ENCODE measurements at places on chromosomes 7 and 10. TPM values are rescaled to one million over a fixed set of nuclear protein-coding genes. Genes with fewer than 3 reads are reported as not detected.
A peak's percentile ranks its signal among the peaks of the same experiment; 100 is the strongest.

Gene MOGAT3
- total RNA-seq, result not detected

Gene SPDYE11
- total RNA-seq, result not detected

Gene TEX47
- not detected for total RNA-seq

Gene GSAP
- 44.0 TPM for total RNA-seq

Gene NRCAM
- total RNA-seq, result 7.0 TPM

Gene PDGFA
- 55.5 TPM for total RNA-seq

Gene NPFFR1
- 0.29 TPM for total RNA-seq

DNA sequence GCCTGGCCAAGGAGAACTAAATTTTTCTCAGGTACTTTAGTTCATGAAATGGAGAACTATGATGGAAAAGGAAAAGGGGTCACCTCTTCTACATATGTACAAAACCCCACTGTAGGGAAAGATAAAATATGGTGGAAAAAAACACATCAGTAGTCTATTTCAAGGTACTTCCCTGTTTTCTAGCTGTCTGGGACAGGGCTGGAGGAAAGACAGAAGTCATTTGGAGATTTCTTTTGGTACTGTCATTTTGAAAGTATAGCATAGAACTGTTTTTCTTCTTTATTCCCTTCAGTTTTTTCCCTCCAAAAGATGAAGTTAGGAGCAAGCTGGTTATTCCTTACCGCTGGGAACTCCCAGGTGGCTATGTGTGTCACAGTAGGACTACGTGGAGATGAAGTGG is 196.1 kb downstream of the DOCK4 start:
- no peak for DNase-seq

DNA sequence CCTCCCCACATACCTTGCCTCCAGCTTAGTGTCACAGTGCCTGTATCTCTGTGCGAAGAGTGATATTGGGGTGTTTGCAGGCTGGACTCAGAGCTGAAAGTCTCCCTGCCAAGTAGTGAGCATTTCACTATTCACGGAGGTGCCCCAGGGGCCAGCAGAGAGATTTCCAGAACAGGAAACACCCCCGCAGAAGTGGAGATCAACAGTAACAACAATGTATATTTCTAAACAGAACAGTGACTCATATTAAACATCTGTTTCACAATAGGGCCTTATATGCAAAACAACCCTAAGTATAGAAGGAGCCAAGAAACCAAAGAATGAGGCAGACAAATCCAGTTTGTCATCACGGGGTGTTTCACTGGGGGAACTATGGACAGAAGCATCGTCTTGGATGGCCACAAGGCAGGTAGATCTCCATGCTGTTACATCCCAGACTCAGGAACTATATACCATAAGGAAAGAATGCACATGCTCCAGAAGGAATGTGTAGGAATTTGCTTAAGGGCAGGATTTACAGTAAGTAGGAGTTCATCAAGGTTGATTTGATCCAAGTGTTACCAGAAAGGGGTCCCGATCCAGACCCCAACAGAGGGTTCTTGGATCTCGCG is 29.3 kb upstream of the CCL24 start:
- DNase-seq, result peak; percentile 61

- no peak for DNase-seq
These were observed 1055.1 kb downstream of the NXPH1 start for GRCh38 chr7:9488555-9488954.

- DNase-seq, result no peak
These were observed at the start of gene GIMAP7 for GRCh38 chr7:150514748-150515222. Gene GIMAP7, plus strand, starts transcription at chr7:150514872. Its CDS starts 5,103 bp downstream, at chr7:150519975.

- no peak for DNase-seq
These were observed 13.5 kb downstream of the AQP1 start for GRCh38 chr7:30925117-30925516.

GRCh38 chr10:110425684-110426293 is 71.9 kb upstream of the DUSP5 start:
- DNase-seq, result peak; percentile 39

GRCh38 chr7:80263333-80263732 is 128.7 kb downstream of the GNAI1 start:
- no peak for DNase-seq

DNA sequence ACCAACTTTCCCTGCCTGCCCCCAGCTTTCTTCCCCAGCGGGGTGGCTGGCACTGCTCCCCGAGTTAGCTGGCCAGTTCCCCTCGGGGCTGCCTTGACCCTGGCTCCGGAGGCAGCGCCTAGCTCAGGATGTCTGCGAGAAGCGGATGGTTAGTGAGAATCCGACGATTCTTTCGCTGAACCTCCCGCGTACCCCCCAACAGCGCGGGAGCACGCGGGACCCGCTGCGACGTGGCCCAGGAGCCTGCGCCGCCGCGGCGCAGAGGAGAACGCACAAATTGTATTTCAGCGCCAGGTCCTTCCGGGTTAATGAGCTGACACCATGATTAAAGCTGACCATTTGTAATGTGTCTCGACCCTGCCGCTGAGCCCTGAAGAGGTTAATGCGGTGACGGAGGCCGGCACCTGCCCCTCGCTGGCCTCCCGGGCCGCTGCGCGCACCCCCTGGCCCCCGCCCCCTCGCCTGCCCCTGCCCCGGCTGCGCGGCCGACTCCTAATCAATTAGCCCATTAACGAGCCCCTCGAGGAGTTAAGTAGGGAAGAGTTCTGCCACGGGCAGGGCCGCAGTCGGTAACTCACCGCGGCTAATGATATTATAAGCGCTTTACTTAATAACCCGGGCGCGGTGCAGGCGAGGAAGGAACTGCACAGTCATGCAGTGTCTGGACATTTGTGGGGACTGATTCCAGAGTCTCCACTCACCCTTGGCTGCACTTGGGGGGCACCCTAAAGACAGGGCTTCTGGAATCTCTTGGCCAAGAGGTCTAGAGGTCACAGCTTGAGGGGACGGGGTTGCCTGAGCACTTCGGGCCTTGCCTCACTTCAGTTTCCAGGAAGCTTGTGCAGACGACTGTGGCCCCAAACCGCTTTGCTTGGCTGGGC is 1.7 kb upstream of the HMX2 start:
- peak; percentile 69 for DNase-seq

DNA sequence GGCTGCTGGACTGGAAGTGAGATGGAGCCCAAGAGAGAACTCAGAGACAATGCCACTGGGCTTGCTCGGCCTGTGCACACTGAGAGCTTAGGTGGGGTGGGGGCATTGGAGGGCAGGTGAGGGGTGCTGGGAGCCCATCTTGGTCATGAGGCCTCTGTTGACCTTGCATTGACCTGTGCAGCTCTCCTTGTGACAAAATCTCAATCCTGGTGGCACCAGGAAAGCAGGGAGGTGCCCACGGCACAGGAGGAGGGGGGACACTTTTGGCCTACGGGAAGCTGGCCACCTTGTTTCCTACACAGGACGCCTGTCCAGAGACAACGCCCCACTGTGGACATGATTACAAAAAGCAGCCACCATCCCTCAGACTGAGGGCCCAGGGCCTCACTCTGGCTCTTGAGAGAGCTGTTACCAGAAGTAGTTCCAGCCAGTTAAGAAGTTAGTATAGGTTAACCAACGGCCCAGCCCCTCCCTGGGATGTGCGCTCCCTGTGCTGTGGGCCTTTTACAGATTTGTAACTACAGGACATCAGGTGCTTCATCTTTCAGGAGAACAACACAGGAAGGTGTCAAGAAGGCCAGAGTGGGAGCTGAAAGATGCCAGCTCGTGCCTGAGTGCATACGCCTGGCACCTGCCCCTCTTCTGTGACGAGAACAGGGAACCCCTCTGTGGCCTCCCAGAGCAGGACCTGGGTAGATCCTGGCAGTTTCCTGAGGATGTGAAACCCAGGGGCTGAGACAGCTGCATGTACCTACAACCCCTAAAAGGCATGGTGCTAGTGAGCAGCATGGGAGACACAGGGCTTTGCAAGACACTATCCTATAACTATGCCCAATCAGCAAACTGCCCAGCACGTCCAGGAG is 10.3 kb downstream of the PKD1L1 start:
- no peak for DNase-seq

- no peak for DNase-seq
These were observed 967.2 kb downstream of the XPNPEP1 start for GRCh38 chr10:108956149-108956548.

DNA sequence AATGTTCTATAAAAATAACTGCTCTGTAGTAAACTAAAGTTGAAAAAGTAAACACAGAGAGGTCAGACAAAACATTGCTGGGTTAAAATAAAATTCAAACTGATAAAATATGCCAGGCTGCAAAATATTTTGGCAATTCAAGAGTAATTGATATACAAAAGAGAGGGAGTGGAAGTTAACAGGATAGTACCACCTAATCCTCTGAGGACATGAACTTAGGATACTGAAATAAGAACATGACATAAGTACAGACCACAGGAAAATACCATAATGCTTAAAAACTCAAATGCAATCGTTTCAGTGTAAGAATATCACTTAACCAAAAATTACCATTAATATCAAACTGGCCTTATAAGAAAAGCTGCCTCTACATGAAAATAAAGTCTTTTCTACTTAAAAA is 37.6 kb upstream of the GPR22 start:
- no peak for DNase-seq

DNA sequence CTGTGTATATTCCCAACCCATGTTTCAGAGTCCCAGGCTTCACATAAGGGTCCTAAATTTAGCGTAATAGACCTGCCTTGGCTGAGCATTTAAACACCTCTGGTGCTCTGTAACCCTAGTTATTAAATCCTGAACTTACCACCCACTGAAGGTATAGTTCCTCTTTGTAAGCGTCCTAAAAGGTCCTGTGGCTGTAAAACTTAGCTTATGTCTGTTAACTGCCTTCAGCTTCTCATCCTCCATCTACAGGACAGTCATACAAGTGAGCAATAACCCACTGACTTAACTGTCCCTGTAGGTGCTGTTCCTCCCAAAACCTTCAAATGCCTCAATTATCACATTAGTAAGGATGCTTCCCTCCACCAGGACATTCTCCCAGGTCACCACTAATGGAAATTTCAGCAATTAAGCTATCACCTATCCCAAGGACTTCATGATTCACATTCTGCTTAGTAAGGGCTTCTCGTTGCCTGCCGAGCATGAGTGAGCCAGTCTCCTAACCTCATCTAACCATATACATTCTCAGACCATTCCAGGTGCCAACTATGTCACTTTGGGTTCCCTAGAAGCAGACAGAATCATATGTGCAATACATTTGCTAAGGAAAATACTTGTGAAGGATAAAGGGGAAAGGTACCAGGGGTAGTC is 55.8 kb downstream of the CASD1 start:
- no peak for DNase-seq

DNA sequence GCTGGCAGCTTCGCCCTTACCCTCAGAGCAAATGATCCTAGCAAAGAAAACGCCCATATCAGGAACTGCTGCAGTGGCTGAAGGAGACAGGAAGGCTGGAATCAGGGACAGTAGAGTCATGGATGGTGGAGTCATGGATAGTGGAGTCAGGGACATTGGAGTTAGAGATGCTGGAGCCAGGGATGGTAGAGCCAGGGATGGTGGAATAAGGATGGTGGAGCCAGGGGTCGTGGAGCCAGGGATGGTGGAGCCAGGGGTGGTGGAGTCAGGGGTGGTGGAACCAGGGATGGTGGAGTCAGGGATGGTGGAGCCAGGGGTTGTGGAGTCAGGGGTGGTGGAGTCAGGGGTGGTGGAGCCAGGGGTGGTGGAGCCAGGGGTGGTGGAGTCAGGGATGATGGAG is 31.3 kb downstream of the C10orf105 start:
- no peak for DNase-seq

DNA sequence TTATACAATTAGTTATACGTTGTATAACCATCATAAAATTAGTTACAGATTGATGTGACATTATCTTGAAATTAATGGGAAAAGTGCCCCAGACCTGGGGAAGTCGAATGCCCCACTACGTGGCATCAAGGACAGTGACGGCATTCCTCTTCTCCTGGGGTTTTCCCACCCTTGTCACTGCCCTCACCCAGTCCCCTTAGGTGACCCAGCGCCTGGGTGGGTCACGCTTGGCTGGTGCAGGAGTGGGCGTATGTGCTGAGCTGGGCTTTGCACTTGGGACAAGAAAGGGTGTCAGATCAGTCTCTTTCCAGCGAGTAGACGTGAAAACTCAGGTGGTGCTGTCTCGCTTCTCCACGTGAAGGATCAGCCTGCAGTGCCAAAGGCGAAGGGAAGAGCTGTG is 7.6 kb downstream of the FOXK1 start:
- no peak for DNase-seq

DNA sequence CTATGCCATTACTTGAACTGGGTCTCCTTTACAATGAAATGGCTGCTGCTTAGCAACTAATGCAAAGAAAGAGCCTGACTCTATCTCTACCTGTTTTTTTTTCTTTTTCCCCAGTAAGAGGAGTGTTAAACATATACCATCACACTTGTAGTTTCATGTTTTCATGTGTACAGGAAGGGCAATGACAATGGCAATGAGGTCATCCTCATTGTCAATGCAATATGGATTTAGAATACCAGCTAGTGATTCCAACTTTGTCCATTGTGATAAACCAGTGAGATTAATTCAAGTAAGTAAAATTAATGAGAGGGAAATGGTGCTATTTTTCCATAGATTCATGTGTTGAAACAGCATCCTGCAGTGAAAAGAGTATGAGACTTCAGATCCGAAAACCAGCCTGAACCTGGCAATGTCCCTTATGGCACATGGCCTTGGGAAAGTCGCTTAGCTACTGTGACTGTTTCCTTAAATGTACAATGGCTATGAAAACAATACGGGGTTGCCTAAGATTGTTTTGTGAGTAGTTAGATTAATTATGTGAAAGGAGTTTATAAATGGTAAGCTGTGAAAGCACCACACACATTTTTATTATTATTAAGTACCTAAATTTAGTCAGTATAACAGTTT is 11.2 kb downstream of the DGKI start:
- DNase-seq, result no peak

DNA sequence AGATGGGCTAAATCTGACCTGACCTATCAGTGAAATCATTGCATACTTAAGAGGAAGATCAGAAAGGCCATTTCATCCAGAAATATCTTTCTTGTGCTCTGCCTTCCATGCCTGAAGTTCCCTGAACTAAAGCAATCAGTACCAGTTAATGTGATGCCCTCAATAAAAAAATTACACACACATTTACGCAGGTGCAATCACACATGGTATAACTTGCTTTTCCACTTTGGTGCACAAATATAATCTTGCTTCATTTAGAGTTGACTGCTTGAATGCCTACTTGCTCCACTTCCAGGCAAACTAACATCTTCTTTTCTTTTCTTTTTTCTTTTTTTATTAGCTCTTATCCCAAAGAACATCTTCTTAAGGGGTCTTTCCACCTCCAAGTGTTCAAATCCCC is 58.3 kb upstream of the KIF5B start:
- DNase-seq, result no peak

DNA sequence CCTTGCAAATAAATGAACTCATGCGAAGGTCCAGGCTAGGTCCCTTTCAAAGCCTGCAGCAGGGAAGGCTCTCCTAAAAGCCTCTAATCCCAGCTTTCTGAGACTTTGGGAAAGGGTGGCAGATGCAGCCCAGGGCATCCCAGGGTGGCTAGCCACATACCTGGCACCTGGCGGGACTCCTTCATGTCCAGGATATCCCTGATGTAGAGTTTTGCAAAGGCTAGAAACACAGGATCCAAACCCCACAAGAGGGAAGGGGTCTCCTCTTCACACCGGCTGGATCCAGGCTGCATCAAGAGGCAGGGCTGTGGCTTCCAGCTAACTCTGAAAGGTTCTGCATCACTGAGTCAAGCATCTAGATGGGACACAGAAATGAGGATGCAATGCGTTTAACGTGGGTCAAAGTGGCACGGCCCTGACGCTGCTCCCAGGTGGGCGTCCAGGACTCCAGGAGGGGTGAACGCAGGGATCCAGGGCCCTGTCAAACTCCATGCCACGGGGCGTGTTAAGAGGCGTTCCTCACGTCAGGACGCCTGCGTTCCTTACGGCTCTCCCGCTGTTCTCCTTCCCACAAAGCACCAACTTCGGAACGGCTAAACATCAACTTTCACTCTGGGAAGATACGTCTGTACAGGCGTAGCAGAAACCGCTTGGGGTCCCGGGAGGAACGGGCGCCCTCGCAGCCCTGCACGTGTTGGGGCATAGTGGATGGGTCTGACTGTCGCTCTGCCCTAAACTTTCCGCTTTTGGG is 507 bp downstream of the STN1 start:
- peak; percentile 70 for DNase-seq
